SK-N-SH (cell line): ENCODE measurements at places on chromosomes 1 and 21. TPM values are rescaled to one million over a fixed set of nuclear protein-coding genes. Genes with fewer than 3 reads are reported as not detected.

The PCAT6 gene
- polyA plus RNA-seq = 5.1 and 6.9 TPM in 2 replicates

The DDAH1 gene
- polyA plus RNA-seq = 64.3 and 80.2 TPM in 2 replicates

The PPCS gene
- 25.9 and 40.0 TPM in 2 replicates for polyA plus RNA-seq

The SPATA1 gene
- polyA plus RNA-seq = 1.2 and 1.6 TPM in 2 replicates

The MROH9 gene
- 0.24 and 0.26 TPM in 2 replicates for polyA plus RNA-seq
